GDM1 (cell line): ENCODE measurements at places on chromosomes 6 and 20.

- no peak for DNase-seq
These were observed 41.7 kb downstream of the FRK start for GRCh38 chr6:116018976-116019375.

DNA sequence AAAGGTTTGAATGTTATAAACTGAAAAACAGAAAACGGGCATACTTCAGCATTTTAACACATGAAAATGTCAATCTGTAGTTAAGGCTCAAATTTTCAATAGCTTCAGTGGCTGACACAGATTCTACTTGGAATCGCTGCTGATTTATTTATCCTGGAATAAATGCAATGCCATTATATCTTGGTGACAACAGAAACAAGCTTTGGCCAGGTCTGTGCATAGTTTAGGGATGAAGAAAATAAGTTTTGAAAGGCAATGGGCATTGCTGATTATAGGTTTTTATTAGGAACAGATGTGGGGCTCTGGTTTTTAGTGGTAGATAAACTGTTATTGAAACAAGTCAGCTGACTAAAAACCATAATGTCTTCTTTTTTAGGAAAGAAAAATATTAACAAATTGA is 96.8 kb upstream of the SOX4 start:
- no peak for DNase-seq

DNA sequence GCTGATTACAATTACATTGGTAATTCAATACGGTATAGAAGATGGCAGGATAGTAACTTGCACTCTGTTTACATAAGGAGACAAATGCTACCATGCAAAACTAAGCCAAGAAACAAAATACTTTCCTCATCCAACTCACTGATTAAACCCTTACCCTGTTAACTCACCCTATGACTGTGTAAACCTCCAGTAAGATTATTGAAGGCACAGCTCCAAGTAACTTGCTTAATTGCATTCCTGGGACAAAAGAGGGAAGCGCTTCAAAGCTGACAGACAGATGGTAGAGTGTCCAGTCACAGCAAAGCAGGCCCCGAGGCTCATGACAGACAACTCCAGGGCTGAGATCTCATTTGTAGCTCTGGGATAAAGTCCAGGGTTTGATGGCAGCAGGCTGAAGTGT is 6.9 kb upstream of the KIF16B start:
- no peak for DNase-seq

DNA sequence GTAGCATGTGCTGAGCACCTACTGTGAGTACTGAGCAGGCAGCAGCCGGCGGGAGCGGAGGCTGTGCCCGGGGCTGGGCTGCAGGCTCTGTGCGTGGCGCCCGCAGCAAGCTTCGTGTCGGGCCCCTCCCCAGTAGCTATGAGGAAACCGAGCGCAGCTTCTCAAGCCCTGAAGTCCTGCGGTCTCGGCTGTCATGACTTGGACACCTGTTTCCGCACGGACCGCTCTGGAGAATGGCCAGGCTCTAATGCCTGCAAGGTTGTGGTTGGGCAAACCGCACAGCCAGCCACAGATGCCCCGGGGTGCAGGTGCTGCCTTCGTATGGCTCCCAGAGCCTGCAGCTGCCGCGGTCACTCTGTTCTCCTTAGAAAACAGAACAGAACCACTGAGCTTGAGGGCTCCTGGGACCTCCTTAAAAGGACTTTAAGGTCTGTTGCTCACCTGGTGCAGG is 33.7 kb downstream of the PYGB start:
- no peak for DNase-seq

- no peak for DNase-seq
These were observed 24.8 kb downstream of the NTSR1 start for GRCh38 chr20:62733526-62733842.

- no peak for DNase-seq
These were observed 168.0 kb downstream of the ZFAND3 start for GRCh38 chr6:37987559-37987958.
